ENCODE measurements at places on chromosomes 2 and 18.

GRCh38 chr2:168841445-168841844 is 39.0 kb downstream of the NOSTRIN start:
- no peak for DNase-seq

DNA sequence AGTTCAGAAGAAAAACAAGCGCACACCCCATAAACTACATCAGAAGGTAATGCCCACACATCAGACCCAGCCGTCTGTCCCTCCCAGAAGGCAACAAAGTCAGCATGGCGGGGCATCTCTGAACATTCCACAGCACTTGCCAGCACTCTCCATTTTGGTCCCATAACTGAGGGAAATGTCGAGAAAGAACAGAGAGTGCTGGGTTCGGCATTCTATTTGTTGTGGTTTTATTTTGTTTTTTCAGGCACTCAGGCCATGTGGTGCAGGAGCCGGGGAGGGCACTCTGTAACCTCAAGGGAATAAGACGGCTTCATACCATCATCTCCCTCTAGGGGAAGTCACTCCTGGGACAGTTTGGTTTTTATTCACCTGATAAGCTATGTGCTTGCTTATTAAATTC is 156.0 kb downstream of the SEPTIN10 start:
- peak; percentile 35 for DNase-seq

- peak; percentile 51 for DNase-seq
These were observed 205.1 kb downstream of the NDUFA10 start for GRCh38 chr2:239819974-239820555.

GRCh38 chr18:21167641-21168377 is 56.2 kb upstream of the ROCK1 start:
- no peak for DNase-seq
